ENCODE measurements at places on chromosomes 13 and 19. TPM values are rescaled to one million over a fixed set of nuclear protein-coding genes. Genes with fewer than 3 reads are reported as not detected.

TEX101 gene
- not detected for total RNA-seq

F2RL3 gene
- total RNA-seq = 0.16 TPM

GRCh38 chr13:113452942-113453901, at the start of gene ADPRHL1:
ADPRHL1 (minus strand) TSS chr13:113453488; CDS start chr13:113453437, 51 bp downstream.
- peak; percentile 77 for DNase-seq

- DNase-seq = no peak
Measured at GRCh38 chr13:41561170-41561569, 103.8 kb downstream of the RGCC start.

DNA sequence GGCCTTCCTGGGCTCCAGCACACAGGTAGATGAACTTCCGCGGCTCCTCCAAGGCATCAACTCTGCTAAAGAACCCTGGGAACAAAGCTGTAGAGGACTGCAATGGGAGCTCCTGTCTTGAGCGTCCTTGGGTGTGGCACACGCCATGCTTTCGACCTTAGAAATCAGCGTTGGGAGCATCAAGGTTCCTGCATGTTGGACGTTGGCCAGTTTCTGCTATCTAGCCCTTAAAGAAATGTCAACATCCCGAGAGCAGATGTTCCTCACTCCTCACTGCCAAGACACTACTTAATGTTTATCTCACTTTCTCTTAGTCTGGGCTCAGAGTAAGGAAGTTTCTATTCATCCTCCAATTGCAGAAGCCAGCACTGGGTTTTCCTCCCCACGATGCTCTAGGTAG, 70.6 kb upstream of the MEDAG start:
- no peak for DNase-seq

TNNT1 gene
- total RNA-seq = 54.1 TPM

- DNase-seq = no peak
Measured at GRCh38 chr19:16222806-16223205, 25.1 kb downstream of the AP1M1 start.

GRCh38 chr19:38417544-38418506, 8.2 kb downstream of the RASGRP4 start:
- peak; percentile 87 for DNase-seq

SOX1 gene
- not detected for total RNA-seq

LILRB3 gene
- total RNA-seq = 3.6 TPM

DNA sequence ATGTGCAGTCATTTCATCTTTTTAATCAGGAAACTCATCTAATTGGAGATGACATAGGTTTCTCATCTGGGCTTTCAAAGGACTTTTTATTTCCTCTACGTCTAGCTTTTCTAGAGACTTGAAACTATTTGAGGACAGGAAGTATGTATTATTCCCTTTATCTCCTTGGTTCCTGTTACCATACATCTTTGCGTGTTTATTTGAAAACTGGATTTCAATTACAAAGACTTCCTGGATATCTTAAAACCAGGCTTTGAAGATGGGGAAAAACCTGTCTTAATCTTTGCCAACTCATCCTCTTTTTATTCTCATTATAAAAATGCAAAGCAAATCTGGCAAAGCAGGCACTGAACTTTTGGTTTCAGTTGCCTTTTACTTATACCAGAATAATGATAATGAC, 130.5 kb downstream of the LMO7 start:
- no peak for DNase-seq

- no peak for DNase-seq
Measured at GRCh38 chr19:28003543-28003942, 1209.4 kb downstream of the UQCRFS1 start.

DNA sequence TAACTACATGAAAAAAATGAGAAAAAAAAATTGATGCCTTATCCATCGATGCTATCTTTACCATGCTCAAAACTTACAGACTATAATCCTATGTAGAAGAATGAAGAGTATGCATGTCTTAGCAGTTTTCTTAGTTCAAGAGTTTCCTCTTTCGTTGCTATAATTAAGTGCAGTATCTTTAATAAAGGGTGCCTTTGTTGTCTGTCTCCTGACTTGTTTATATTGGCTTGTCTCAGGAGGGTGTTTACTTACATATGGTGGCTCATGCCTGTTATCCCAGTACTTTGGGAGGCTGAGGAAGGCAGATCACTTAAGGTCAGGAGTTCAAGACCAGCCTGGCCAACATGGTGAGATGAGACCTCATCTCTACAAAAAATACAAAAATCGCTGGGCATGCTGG, 44.3 kb downstream of the MTMR6 start:
- DNase-seq = no peak

DNA sequence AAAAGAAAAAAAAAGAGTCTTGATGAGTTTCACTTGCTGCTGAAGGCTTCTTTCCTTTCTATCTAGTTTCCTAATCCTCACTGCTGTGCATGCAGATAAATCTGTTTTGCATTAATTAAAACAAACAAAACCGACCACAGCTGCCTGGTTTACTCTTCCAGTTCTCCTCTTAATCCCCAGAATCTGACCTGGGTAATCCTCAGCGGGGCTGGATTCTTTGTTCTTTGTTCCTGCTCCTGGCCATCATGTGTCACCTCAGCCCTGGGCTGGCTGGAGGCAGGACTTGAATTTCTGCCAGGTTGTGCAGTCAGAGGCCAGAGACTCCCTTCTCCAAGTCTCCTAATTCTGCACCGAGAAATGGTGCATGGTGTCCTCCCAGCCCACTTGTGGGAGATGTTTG, 52.2 kb upstream of the CYP4F8 start:
- no peak for DNase-seq

DNA sequence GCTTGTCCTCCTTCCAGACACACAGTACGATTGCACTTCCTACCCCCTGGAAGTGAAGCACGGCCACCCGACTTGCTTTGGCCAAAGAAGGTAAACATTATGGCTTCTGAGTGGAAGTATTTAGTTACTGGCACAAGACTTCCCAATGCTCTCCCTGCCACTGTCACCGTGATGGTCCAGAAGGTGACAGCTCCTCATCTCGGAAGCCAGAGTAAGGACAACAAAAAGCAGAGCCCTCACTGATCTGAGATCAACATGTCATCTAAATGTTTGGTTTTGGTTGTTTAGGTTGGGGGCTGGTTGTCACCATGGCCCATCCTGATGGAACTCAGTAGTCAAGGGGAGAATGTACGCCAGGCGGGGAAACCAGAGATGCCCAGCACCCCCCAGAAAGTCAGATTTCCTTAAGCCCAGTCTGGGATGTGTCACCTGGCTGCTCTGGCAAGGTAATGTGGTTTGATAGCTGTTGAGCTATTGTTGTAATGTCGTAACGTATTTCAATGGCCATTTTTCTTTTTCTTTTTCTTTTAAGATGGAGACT, 170.1 kb upstream of the ZNF536 start:
- no peak for DNase-seq

PRRG2 gene
- total RNA-seq = 0.70 TPM

LGALS4 gene
- 0.86 TPM for total RNA-seq

GRCh38 chr19:47609906-47610894, 1.3 kb downstream of the BICRA start:
- peak; percentile 67 for DNase-seq

DNA sequence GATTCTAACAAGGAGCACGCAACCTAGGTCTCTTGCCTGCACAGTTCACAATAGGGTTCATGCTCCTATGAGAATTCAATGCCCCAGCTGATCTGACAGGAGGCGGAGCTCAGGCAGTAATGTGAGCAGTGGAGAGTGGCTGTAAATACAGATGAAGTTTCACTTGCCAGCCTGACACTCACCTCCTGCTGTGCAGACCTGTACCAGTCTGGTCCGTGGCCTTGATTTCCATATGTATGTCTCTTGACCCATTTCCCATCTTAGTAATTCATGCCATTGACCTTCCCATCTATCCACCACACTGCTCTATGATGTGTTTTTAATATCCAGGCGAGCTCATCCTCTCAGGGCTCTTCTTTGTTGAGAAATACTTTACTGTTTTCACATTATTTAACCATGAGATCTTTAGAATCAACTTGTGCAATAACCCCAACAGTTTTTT, 95.2 kb downstream of the LRCH1 start:
- DNase-seq = no peak

- DNase-seq = no peak
Measured at GRCh38 chr19:41476583-41476982, 33.6 kb downstream of the ERICH4 start.

- no peak for DNase-seq
Measured at GRCh38 chr13:78576261-78576660, 27.1 kb downstream of the POU4F1 start.

SBSN gene
- total RNA-seq = not detected
